Type B pancreatic cell (in vitro differentiated cells): ENCODE measurements at places on chromosomes 2 and 18. TPM values are rescaled to one million over a fixed set of nuclear protein-coding genes. Genes with fewer than 3 reads are reported as not detected.

The ERFE gene
- total RNA-seq: 0.29 and 3.8 TPM in 2 replicates

DNA sequence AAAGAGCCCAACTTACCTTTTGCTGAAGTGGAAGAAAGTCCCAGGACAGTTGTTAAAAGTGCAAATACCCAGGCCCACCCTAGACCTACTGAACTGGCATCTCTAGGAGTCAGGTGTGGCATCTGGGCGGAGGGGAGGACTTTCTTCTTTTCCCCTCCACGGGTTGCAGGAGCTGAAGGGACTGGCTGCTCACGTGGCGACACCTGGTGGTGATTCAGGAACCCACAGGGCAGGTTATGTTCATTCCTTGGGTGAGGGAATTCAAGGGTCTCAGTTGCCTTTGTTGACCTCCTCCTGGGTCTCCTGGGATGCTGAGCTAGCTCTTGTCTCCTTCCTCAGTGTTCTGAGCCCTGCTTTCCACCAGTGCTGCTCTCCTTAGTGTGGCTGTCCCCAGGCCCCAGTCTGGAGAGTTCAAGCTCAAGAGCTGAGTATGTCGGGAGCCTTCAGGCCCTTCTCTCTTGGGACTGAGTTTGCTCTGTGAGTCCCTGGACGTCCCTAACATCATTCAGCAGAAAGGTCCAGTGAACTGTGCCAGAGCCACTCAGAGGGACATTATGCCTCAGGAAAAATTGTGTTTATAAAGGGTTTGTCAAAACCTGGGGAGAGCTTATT, 56.9 kb downstream of the DYSF start:
- H3K4me1 ChIP-seq: peaks cover 13% of the 10 kb centered on the region
- no peaks in the 10 kb centered on the region for H3K36me3 ChIP-seq
- no peak overlapping the region for H3K4me3 ChIP-seq
- no peak overlapping the region for H3K27ac ChIP-seq
- peaks cover 8% of the 10 kb centered on the region for H3K27me3 ChIP-seq
- peak; percentile 79 for DNase-seq

- H3K4me1 ChIP-seq: no peaks in the 10 kb centered on the region
- no peak overlapping the region for H3K27ac ChIP-seq
- no peaks in the 10 kb centered on the region for H3K36me3 ChIP-seq
- peaks cover 1% of the 10 kb centered on the region for H3K27me3 ChIP-seq
Observed at GRCh38 chr2:182540252-182540651, 113.4 kb upstream of the PDE1A start.

DNA sequence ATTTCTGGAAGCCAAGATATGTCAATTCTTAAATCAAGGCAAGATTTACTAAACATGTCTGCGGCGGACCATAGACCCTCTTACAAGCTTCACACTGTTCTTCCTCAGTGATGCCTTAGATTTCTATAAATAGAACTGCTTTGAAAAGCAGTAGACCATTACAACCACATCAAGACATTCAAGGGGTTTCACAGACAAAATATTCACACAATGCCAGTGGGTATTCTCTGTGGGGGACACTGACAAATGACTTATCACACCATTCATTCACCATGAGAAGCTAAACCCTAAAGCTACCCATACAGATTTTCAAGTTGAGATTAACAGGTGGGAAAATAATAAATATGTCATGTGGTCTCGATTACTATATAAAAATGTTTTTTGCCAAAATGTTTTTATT, 15.9 kb upstream of the LRRTM4 start:
- no peaks in the 10 kb centered on the region for H3K4me1 ChIP-seq
- no peak overlapping the region for H3K27ac ChIP-seq
- no peak overlapping the region for H3K4me3 ChIP-seq

DNA sequence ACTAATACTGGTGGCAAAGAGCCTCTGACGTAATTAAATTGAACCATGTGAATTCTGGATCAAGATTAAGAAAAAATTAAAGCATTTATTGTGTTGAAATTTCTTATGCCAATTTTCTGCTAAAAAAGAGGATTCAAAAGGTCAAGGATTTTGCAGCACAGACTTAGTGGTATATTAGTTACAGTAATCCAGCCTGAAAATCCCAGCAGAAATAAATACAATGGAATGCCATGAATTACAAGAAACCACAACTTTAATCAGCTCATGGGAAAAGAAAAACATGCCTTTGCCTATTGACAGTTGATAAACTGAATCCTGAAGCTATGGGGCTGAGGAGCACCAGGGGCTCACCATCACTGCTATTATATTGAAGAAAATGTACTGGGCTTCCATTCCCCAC, 114.8 kb upstream of the SATB2 start:
- H3K27me3 ChIP-seq: peaks cover 6% of the 10 kb centered on the region
- H3K27ac ChIP-seq: no peak overlapping the region
- H3K4me3 ChIP-seq: no peak overlapping the region
- H3K36me3 ChIP-seq: no peaks in the 10 kb centered on the region

DNA sequence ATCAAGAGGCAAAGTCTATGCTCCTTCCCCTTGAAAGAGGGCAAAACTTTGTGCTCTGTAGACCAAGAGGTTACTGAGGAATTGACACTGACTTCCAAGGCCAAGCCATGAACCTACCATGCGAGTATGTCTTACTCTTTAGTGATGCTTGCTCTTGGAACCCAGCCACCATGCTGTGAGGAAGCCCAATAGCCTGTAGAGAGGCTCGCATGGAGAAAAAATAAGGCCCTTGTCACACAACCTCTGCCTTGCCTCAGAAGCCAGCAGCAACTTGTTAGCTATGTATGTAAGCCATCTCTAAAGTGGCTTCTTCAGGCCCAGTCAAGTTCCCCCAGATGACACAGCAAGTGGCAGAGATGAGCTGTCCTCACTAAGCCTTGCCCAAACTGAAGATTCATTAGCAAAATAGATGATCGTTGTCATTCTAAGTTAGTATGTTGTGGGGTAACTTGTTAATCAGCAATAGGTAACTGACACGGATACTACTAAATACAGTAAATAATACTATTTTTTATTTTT, 66.1 kb upstream of the RGPD5 start:
- H3K4me3 ChIP-seq: no peak overlapping the region
- H3K27me3 ChIP-seq: no peaks in the 10 kb centered on the region
- no peak overlapping the region for H3K27ac ChIP-seq

- H3K4me1 ChIP-seq: peaks cover 11% of the 10 kb centered on the region
- no peak overlapping the region for H3K27ac ChIP-seq
- no peak overlapping the region for H3K4me3 ChIP-seq
- DNase-seq: no peak
- H3K27me3 ChIP-seq: no peaks in the 10 kb centered on the region
Observed at GRCh38 chr2:20506201-20506685, 59.4 kb downstream of the RHOB start.

- no peaks in the 10 kb centered on the region for H3K27me3 ChIP-seq
- H3K4me3 ChIP-seq: no peak overlapping the region
- H3K36me3 ChIP-seq: no peaks in the 10 kb centered on the region
Observed at GRCh38 chr2:1300284-1300683, 113.0 kb upstream of the TPO start.

GRCh38 chr2:101961338-101962191, 30.2 kb upstream of the IL1R2 start:
- no peaks in the 10 kb centered on the region for H3K36me3 ChIP-seq
- H3K27ac ChIP-seq: no peak overlapping the region
